Activated CD8-positive, alpha-beta memory T cell treated with anti-CD3 and anti-CD28 coated beads for 1 hour (primary cell): ENCODE measurements at places on chromosomes 5 and 9.

- DNase-seq, result no peak
Observed at GRCh38 chr5:112973904-112974303, 2.7 kb upstream of the DCP2 start.

- no peak for DNase-seq
Observed at GRCh38 chr5:76754668-76755078, 38.7 kb downstream of the F2R start.

DNA sequence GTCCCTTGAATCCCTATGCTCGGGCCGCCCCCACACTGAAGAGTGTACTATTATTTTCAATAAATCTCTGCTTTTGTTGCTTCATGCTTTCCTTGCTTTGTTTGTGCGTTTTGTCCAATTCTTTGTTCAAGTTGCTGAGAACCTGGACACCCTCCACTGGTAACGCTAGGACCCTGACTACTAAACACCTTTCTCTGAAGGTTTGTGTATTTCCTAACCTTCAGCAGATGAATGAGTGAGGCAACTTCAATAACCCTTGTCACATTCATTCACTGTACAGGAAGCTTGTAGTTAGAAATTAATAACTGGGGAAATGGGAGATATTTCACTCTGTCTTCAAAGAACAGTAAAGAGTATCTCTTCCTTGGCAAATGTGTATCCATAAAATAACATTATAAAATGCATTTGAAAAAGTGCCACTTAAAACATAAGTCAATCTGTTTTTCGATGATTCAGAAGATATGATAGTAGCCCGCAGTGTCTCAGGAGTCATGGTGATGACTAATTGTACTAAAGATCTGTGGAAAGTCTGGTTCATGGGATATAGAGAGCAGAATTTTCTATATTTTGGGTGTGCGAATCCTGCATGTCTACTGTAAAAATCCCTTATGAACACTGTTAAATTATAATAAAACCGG lies 43.2 kb upstream of the ANKH start:
- no peak for DNase-seq

GRCh38 chr5:59333416-59333815 lies 560.1 kb downstream of the PDE4D start:
- DNase-seq, result no peak

- no peak for DNase-seq
Observed at GRCh38 chr9:128102861-128103588, 24.5 kb downstream of the PTGES2 start.

DNA sequence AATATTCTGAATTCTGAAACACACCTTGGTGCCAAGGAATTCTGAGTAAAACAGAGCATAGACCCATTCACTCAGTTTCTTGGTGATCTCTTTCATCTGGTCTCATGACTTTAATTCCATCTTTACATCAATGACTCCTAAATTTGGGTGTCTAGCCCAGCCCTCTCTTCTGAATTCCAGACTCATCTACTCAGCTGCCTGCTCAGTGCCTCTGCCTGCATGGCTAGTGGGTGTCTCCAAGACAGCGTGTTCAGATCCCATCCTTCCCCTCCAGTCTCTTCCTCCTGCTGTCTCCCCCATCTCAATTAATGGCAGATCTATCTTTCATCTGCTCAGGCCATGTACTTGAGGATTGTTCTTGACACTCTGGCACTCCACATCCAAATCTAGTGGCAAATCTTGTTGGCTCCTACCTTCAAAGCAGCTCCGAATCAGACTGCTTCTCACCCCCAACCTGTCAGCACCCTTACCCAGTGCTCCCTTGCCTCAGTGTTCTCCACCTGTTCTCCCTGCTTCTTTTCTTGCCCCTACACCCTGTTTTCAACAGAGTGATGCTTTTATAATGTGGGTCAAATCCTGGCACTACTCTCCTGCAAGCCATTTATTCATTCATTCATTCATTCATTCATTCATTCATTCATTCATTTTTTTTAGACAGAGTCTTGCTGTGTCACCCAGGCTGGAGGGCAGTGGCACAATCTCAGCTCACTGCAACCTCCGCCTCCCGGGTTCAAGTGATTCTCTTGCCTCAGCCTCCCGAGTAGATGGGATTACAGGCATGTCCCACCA lies 5.3 kb downstream of the CAVIN4 start:
- no peak for DNase-seq

DNA sequence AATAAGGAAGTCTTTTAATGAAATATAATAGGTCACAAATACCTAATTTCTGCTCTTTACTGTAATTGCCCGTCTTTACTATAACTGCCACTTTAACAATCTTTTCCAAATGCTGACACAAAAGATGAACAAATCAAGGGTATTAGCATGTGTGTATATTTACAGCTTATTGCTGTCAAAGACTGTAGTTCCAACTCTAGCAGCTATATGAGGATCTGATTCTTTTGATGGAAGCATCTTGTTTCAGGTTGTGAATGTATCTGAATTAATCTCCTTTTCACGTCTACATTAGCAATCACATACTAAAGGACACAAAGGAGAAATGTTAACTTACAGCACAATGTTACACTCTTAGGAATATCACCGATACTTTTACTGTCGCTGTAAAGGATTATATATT lies 27.9 kb downstream of the RFX3 start:
- no peak for DNase-seq

GRCh38 chr9:2824564-2824963 lies 19.3 kb downstream of the PUM3 start:
- DNase-seq, result no peak

- DNase-seq, result no peak
Observed at GRCh38 chr5:37918424-37918823, 78.6 kb upstream of the GDNF start.

DNA sequence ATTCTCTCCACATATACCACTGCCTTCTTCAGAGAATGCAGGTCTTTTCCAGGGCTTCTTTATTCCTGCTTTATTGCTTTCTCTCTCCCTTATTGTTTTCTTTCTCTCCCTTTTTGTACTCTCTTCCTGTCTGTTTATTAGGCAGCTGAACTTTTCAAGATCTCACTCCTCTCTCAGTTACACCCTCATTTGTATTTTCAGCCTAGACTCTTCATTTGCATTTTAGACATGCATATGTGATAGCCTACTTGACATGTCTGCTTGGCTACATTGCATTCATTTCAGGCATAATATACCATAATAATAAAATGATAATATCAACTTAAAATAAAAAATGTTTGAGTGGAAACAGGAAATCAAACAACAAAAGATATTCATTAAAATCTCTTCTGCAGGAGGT lies 377.9 kb upstream of the TNC start:
- DNase-seq, result no peak

- DNase-seq, result no peak
Observed at GRCh38 chr5:142320430-142320738, 4.4 kb downstream of the SPRY4 start.

- no peak for DNase-seq
Observed at GRCh38 chr9:72462340-72462739, 59.1 kb upstream of the TMC1 start.

- DNase-seq, result no peak
Observed at GRCh38 chr5:168552146-168552545, 23.0 kb downstream of the FBLL1 start.

- no peak for DNase-seq
Observed at GRCh38 chr5:179121667-179122111, 61.5 kb downstream of the ZNF354C start.

GRCh38 chr9:110066929-110067716 lies 140.8 kb downstream of the C9orf152 start:
- no peak for DNase-seq

- no peak for DNase-seq
Observed at GRCh38 chr5:36537724-36538123, 68.7 kb upstream of the SLC1A3 start.

- no peak for DNase-seq
Observed at GRCh38 chr5:161256957-161257356, 289.6 kb downstream of the GABRB2 start.

- DNase-seq, result no peak
Observed at GRCh38 chr5:139708877-139709581, 60.9 kb downstream of the CXXC5 start.

DNA sequence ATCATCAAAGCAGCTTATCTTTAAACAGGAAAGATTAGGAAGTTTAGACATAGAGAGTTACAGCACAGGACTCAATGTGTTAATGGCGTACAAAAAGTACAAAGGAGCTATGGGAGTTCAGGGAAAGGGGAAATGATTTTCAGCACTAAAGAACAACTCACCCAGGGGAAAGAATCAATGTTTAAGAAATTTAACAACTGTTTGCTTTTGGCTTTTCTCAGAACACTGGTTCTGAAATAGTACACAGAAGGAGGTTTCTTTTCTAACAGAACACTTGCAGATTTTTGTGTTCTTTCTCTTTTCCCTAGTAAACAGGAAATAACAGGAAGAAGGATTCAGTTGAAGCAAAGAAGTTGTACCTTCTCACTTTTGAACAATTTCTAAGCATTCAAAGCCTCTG lies 71.3 kb upstream of the GHR start:
- no peak for DNase-seq

DNA sequence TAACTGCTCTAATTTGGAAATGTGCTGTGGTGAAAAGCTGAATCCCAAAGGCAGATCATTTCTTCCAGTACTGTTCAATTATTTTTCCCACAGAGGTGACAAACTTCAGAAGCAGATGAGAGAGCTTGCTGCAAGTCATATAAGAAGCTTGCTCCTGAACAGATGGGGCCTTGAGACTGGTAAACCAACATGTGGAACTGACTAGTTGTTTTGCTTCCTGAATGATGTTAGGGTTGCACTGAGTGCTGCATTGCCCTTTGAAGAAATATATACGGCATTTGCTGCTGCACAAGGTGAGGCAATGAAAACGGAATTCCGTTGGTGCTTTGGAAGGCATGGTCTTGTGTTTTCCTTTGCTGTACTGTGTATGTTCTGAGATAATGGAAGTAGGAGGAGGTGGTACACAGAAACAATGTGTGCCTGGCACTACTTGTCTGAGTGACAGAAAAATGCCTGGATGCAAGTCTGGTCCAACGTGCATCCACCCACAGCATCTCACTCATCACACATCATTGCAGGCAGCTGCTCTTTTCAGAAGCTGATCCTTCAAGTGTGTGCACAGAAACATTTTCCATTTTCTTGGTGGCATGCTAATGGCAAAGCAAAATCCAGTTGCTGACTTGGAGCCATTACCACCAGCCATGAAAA lies 76.9 kb downstream of the ANKH start:
- DNase-seq, result no peak

- no peak for DNase-seq
Observed at GRCh38 chr5:2724831-2725230, 26.6 kb downstream of the IRX2 start.

GRCh38 chr5:145105384-145105783 lies 729.8 kb downstream of the PRELID2 start:
- no peak for DNase-seq

- no peak for DNase-seq
Observed at GRCh38 chr9:38328765-38329164, 63.7 kb upstream of the ALDH1B1 start.

GRCh38 chr9:37333288-37333687 lies 89.2 kb upstream of the GRHPR start:
- no peak for DNase-seq

- DNase-seq, result no peak
Observed at GRCh38 chr9:4464911-4465513, 25.3 kb upstream of the SLC1A1 start.

DNA sequence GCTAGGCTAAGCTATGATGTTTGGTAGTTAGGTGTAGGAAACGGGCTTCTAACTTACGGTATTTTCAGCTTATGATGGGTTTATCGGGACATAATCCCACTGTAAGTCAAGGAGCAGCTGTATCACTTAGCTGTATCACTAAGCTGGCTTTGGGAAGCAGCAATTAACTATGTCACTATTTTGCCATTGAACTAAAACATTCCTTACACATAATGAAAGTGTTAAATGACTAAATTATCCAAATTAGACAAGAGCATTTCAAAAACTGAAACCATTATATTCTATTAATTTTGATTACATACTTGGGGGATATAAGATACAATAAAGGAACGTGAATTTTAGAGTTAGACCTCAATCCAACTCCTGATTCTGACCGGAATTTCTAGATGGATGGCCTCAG lies 188.3 kb downstream of the AGTPBP1 start:
- DNase-seq, result no peak

DNA sequence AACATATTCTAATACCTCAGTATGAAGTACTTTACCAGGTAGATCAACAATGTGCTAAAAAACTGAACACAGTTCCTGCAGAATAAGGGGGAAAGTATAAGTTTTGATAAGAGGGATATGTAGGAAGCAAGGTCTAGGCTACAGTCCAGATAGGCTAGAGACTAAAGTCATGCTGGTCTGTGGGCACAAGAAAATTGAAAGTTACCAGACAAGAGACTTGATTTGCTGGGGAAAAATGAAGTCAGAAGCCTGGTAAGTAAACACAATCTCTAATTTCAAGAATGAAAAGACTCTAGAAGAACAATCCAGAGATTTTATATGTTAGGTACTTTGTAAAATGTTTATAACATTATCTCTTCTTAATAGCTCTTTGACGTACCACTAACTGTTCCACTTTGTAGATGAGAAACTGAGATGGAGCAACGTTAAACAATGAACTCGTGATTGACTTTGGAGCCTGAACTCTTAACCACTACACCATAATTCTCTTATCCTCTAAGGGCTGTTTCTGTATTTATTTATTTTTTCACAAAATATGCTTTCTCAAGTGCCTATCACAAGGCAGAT lies 19.5 kb downstream of the ADAMTS6 start:
- DNase-seq, result no peak

DNA sequence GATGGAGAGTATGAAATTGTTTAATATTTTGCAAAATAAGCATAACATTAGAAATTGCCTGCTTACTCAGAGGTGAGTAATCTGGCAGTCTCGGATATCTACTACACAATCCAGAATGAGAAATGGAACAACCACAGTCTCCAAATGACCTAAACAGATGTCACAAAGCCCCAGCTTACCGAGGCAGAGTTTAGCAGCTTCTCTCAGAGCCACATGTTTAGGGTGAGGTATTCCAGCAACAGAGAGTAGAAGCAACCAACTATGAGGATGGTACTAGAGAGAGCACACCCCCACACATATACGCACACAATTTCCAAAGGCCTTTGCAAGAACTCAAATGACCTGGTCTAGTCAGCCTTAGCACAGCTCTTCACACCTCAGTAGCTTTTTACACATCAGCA lies 122.7 kb upstream of the LPAR1 start:
- DNase-seq, result no peak

GRCh38 chr5:147509710-147510651 lies at the start of gene DPYSL3:
Gene DPYSL3, minus strand, starts transcription at chr5:147510068. Its CDS starts 210 bp downstream, at chr5:147509858.
- DNase-seq, result no peak

DNA sequence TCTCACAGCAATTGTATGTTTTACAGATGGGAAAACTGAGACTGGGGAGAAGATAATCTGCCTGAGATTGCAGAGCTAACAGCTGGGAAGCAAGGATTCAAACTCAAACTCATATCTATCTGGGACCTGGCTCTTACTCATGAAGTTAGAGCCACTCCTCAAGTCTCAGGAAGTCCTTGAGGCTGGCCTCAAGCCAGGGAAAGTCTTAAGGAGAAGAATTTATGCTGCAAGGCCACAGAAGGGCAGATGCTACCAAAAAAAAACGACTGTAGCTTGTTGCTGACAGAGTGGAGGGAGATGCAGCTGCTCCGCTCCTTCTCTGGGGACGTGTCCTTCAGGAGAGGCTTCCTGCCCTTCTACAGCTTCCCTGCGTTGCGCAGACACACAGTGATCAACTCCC lies 39.8 kb downstream of the BARHL1 start:
- DNase-seq, result no peak
